NCI-H446 treated with DMSO at 0.1 percent for 48 hours (cell line): ENCODE measurements at places on chromosomes 6 and 20.
A peak's percentile ranks its signal among the peaks of the same experiment; 100 is the strongest.

DNA sequence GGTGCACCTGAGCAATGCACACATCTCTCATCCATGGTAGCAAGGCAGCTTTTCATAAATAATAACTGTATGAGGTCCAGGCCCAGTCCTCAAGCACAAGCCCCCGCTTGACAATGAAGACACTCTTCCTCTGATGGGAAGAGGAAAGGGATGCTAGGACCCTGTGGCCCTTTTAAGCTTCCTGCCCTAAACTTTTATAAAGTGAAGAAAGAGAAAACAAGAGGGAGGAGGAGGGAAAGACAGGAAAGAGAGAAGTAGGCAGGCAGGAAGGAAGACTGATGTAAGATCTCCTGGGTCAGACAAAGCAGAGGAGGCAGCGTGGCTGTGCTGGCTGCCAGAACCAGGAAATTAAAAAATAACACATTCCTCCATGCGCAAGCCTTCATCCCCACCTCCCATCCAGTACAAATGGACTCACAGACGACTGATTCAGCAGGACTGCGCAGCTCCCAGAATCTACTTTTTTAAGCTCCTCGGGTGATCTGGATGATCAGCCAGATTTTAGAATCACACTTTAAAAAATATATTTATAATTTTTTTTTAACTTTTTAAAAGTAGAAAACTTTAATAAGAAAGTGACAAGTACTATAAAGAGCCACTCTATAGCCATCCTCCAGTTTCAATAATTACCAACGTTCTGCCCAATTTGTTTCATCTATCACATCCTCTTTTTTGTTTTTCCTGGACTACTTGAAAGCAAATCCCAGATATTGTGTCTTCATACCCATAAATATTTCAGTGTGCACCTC is 16.5 kb downstream of the TNFAIP3 start:
- no peak for DNase-seq

DNA sequence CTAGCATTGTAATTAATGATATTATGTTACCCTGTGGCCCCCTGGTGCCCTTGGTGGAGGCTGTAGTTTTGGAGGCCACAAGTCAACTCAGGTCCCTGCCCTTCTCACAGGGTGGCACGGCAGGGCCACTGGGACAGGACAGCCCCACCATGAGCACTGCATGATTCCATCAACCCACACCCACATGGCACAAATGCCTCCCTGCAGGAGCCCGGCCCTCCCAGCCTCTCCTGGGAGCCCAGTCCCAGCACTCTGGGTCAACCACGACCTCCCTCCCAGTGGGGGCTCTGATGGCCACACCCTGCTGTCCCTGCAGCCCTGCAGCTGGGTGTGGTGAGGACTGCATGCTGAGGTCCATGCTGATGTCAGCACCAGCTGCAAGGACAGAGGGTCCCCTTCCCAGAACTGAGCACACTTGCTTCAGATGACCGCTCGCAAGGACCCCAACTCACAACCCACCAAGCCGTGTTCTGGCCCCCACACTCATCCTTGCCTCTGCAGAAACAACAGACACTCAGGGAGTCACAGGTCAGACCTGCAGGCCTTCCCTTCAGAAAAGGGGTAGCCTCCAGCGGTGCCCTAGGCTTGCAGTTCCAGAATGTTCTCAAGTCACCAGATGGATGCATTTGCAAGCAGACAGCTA is 15.7 kb upstream of the CST7 start:
- DNase-seq = no peak

GRCh38 chr6:24930431-24930871 is 5.3 kb downstream of the RIPOR2 start:
- no peak for DNase-seq

DNA sequence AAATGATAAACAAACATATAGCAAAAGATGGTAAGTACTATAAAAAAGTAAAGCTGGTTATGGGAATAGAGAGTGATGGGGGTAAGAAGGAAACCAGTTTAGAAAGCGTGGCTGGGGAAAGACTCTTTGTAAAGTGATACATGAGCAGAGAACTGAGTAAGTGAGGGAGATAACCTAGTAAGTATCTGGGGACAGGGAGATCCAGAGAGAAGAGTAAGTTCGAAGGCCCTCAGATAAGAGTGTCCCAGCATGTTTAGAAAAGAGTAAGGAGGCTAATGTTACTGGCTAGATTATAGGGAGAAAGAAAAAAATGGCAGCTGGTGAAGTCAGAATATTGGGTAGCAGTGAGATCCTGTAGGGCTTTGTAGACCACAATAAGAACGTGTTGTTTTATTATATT is 50.7 kb upstream of the HBS1L start:
- no peak for DNase-seq

GRCh38 chr20:37564016-37564387 is 36.3 kb upstream of the BLCAP start:
- DNase-seq = no peak

GRCh38 chr6:44504301-44504791 is 116.8 kb downstream of the CDC5L start:
- no peak for DNase-seq

GRCh38 chr20:49711667-49711987 is 2.1 kb downstream of the B4GALT5 start:
- no peak for DNase-seq

GRCh38 chr6:9499709-9500108 is 915.2 kb downstream of the TFAP2A start:
- DNase-seq = no peak

GRCh38 chr20:348972-349841 is 2.3 kb downstream of the NRSN2 start:
- no peak for DNase-seq

DNA sequence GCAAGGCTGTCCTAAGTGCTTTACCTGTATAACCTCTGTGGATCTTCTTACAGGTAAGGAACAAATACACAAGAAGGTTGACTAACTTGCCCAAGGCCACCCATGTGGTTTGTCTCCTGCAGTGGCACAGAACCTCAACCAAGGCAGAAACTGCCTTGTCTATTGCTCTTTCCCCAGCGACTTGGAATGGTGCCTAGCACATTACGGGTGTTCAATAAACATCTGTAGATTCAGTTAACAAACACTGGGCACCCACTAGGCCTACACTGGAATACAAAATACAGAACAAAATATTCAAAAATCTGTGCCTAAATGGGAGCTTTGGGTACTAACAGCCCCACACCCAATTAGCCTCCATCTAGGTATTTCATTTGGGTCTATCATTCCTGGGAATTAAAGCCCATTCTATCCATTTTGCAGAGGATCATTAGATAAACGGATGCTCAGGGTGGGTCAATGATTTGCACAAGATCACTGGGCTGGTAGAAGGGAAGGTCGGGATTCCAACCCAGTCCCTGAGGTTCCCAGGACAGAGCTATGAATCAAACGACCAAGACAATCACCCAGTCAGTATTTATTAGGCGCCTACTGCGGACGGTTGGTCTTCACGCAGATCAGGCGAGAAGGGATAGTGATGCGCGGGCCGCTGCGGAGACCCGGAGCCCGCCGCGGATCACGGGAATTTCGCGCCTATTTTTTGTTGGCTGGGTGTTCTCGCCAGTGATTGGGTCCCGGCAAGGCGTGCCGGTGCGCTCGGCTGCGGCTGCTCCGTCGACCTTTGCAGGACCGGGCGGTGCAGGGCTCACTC is at the start of gene STK35:
TSS of gene STK35 (plus strand) at position 771 of the 808 bp plus-strand sequence. CDS start 55 bp downstream, outside the sequence.
- DNase-seq = peak; percentile 62

DNA sequence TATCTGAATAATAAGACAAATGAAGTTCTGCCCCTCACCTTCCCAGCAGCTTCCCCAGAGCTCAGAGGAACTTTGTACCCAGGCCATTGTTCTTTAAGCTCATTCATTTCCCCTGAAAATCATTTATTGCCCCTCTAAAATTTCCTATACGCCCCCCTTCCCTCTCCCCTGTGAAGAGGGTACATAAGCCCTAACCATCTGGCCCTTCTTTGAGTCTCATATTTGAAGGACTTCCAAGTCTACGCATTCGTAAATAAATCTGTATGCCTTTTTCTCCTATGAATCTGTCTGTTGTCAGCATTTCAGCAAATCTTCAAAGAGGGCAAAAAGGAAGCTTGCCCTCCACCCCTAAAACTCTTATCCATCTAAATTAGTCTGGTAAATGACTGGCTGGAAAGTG is 73.1 kb upstream of the DST start:
- DNase-seq = peak; percentile 64

DNA sequence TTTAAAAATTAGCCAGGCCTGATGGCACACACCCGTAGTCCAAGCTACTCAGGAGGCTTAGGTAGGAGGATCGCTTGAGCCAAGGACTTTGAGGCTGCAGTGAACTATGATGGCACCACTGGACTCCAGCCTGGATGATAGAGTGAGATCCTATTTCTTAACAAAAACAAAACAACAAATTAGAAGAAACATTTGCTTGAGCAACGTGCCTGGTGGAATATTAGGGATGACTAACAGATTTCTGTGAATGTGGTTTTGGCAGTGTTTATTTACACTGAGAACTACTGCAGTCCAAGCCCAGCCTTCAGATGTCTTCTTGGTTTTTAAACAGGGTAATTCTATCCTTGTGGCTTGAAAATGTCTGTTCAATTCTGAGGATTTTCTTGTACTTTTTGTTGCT is 9.2 kb downstream of the PPP1R3G start:
- DNase-seq = no peak

- DNase-seq = no peak
These were observed 84.1 kb upstream of the POPDC3 start for GRCh38 chr6:105263685-105264610.

DNA sequence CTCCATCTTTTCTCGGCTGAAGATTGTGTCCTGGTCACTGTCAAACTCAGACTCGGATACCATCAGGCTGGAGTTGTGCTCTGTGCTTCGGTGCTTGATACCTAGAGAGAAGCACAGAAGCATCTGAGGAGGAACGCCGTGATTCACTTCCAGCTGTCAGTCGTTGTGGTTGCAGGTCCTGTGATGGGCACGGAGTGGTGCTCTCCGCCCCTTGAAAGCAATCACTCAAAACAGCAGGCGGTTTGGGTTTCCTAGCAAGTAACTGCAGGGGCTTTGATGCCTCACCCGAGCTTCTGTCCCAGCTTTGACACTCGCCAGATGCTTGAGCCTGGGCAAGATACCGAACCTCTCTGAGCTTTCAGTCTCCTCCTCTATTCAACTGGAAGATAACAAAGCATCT is 52.5 kb downstream of the ALDH5A1 start:
- DNase-seq = no peak

DNA sequence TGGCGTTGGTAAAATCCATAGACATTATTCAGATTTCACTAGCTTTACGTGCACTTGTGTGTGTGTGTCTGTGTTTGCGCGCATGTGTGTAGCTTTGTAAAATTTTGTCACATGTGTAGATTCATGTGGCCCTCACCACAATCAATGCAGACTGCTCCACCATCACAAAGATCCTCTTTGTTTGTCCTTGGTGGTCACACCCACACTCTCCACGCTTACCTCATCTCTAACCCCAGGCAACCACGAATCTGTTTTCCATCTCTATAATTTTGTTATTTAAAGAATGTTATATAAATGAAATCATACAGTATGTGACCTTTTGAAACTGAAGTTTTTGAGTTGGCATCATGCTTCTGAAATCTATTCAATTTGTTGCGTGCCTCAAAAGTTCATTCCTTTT is 58.5 kb downstream of the GRM1 start:
- DNase-seq = no peak

DNA sequence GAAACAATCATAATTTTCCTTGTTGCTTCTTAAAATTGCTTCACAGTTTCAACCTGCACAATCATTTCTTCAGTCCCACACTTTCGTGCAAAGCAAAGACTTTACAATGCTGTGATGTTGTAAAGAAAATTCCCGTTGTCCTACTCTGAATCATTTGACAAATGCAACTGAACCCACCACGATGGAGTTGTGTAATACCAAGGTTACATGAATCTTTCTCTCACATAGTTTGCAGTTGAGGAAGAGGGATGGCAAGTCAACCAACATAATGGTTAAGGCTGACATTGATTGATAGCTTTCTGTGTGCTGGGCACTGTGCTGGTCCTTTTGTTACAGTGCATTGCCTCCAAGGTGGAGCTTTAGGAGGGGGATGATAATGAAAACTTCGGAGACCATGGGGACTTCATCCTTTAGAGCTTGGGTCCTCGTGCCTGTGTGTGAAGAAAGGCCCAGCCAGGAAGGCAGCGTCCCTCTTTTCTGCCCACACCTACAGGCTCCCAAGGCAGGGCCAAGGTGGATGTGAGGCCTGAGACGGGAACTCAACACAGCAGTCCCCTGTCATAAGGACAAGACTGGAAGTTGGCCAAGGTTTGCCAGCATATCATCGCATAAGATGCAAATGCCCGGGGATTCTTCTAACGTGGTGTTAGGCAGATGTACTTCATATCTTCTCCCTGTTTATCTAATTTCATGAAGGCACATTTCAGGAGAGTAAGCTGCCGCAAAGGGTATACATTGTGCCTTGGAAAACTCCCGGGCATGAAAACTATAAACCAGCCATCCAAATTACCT is 96.9 kb downstream of the LY86 start:
- no peak for DNase-seq

DNA sequence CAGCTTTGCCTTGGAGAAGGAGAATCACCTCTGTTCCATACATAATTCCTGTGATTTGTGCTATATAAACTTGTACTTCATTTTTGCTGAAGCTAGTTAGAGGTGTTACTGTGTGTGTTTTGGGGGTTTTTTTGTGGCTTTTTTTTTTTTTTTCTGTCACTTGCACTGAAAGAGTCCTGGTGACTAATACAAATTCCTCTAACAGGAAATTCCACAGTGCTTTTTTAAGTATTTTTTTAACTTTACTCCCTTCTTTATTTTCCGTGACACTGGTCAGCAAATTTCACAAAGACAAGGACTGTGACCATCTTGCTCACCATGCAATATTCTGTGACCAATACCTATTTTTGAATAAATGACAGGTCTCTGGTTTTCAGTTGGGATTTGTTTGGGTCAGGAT is 110.5 kb downstream of the ISM1 start:
- no peak for DNase-seq

GRCh38 chr6:54718541-54719023 is 128.0 kb upstream of the FAM83B start:
- peak; percentile 85 for DNase-seq

DNA sequence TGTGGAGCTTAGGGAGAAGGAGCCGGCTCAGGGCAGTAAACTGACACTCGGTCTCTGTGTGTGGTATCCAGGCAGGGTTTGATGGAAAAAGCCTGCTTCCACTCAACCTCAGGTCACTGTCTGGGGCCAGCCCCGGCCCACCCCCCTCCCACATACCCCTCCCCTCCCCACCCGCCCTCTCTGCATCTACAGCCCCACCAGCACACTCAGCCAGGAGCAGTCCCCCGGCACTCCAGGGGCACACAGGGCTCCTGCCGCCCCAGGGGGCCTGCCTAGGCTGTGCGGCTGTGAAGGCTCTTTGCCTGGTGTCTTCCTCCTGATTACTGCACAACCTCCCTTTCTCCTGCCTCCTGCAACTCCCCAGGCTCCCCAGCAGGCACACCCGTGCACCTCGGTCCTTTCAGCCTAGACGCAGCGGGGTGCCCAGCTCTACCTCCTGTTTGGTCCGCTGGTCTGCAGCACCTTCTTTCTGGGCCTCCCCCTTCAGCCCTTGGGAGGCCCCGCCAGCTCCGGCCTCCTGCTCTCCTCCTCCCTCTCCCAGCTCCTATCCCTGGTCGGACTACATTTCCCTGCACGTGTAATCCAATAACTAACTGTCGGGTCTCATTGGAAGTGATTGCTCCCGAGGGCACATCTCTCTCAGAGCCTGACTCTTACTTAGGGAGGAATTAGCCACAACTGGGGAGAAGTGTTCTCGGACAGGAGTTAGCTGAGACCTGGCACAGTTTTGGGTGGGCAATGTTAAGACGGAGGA is 1.3 kb upstream of the FOXF2 start:
- no peak for DNase-seq

- no peak for DNase-seq
These were observed 29.5 kb upstream of the SULF2 start for GRCh38 chr20:47814632-47815415.

- peak; percentile 46 for DNase-seq
These were observed 31.3 kb upstream of the ZSCAN23 start for GRCh38 chr6:28474441-28475219.

GRCh38 chr6:24932832-24933231 is 2.9 kb downstream of the RIPOR2 start:
- DNase-seq = no peak
